Fibroblast of skin of right quadriceps (primary cell): ENCODE measurements at places on chromosomes 4 and X.
A peak's percentile ranks its signal among the peaks of the same experiment; 100 is the strongest.

DNA sequence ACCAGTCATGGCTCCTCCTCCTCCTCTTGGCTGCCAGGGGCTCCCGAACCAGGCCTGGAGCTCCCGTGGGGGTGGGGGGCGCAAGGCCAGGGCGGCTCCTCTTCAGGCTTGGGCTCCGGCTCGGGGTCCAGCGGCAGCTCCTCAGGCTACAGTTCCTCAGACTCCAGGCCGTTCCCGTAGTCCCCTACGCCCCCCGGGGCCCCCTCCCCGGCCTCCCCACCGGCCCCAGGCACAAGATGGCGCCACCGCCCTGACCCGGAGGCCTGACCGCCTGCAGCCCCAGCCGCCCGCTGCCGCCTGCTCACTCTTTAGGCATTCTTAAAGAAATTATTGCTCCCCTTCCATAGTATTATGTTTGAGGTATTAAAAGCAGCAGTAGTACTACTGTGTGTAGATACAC lies 54.5 kb downstream of the TAF1 start:
- no peak for DNase-seq

GRCh38 chr4:139607502-139608060 lies 51.6 kb upstream of the SETD7 start:
- no peak for DNase-seq

- DNase-seq, result no peak
These were observed 144.7 kb downstream of the NAA11 start for GRCh38 chr4:79181190-79181589.

- DNase-seq, result no peak
These were observed 1476.1 kb upstream of the TENM3 start for GRCh38 chr4:180766944-180767729.

- DNase-seq, result peak; percentile 27
These were observed 156.6 kb upstream of the CASK start for GRCh38 chrX:42079968-42080367.

DNA sequence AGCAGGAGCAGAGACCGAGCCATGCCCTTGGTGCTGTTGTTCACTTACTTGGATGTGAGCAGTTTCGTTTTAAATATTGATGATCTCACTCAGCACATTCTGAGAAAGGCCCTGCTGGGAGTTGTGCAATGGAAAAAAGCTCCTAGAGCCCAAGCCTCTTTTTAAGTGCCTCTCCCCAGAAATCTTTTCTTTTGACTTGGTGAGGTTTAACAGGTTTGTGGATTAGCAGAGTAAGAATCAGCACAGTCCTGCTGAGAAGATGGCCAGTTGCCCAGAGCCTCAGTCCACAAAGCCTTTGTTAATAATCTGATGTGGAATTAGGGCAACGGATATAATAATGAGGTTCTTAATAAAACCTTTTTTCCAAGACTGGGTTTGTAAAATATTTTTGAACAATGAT lies 157.5 kb upstream of the ATP6AP2 start:
- DNase-seq, result peak; percentile 21

- no peak for DNase-seq
These were observed 714.1 kb downstream of the FAT4 start for GRCh38 chr4:126028876-126029275.
